Mesenteric fat pad (tissue), 1 donor: ENCODE measurements at places on chromosomes 13 and 19.

DNA sequence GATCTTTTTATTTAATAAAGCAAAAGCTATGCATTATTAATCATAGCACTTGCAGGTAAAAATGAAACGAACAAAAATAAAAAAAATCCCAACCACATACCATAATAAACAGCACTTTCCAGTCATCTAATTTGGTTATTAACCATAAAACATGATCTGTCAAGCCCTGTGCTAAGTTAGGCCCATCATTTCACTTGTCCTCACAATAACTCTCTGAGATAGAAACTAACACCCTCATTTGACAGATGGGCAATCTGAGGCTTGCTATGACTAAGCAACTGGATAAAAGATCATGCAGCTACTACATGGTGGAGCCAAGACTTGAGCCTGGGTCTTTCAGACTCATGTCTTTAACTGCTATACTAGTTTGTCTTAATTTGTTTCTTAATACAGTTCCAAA lies 21.8 kb downstream of the PROSER1 start:
- no peak for DNase-seq

DNA sequence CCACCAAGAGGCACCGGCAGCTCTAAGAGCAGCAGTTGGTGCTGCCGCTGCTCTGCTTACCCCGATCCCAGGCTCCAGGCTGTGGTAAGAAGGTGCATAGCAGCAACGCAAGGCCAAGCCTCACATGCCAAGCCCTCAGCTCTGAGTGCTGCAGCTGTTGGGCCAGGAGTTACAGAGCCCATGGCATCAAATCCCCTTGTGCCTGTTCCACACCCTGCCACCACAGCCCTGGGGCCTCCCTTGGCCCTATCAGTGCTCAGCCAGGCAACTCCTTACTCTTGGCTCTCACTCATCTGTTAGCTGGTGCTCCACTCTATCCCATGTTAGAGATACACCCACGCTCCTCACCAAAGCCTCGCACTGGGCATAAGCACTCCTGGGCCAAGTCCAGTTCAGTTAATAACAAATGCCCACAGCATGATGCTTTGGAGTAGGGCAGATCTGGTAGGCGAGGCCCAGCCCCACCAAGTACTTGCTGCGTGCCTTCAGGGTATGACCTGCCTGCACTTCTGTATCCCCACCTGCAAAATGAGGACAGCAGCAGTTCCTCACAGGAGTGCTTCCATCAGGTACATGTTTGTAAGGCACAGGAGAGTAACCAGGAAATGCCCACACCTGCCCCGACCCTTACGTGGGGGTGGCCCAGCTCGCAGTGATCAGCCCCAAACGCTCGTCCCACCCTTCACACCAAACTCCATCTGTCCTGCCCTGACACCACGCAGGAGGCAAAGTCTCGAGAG lies 16.2 kb downstream of the AKAP8L start:
- DNase-seq, result peak; percentile 80

GRCh38 chr19:52237771-52238400 lies 31.5 kb upstream of the ZNF766 start:
- DNase-seq, result no peak

DNA sequence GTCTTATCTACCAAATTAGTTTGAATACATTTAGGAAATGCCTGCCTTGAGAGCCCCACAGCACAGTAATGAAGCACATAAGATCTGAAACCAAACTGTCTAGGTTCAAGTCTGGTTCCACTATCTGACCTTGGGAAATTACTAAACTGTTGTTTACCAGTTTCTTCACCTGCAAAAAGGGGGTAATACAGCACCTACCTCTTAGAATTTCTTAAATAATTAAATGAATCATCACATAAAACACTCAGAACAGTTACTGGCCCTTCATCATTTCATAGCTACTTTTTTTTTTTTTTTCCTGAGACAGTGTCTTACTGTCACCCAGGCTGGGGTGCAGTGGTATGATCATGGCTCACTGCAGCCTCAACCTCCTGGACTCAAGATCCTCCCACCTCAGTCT lies 59.6 kb downstream of the USP12 start:
- DNase-seq, result no peak

GRCh38 chr19:41344162-41344561 lies 9.6 kb downstream of the TGFB1 start:
- no peak for DNase-seq

GRCh38 chr13:42477596-42478190 lies 96.3 kb upstream of the TNFSF11 start:
- DNase-seq, result no peak

GRCh38 chr13:98979012-98979660 lies 1.3 kb upstream of the DOCK9 start:
- DNase-seq, result no peak

GRCh38 chr13:113864273-113864890 lies 506 bp upstream of the GAS6 start:
- peak; percentile 60 for DNase-seq

GRCh38 chr19:15684828-15685227 lies 11.9 kb downstream of the CYP4F12 start:
- DNase-seq, result no peak

- DNase-seq, result no peak
Measured at GRCh38 chr13:66237411-66238062, 992.6 kb downstream of the PCDH9 start.

DNA sequence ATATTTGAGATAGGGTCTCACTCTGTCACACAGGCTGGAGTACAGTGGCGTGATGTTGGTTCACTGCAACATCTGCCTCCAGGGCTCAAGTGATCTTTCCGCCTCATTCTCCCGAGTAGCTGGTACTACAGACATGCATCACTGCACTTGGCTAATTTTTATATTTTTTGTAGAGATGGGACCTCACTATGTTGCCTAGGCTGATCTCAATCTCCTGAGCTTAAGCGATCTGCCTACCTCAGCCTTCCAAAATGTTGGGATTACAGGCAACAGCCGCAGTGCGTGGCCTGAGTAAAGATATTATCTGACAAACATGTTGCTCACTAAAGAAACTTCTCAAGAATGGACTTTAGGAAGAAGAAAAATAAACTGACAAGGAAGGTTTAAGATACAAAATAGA lies 125.4 kb upstream of the ABCC4 start:
- no peak for DNase-seq

DNA sequence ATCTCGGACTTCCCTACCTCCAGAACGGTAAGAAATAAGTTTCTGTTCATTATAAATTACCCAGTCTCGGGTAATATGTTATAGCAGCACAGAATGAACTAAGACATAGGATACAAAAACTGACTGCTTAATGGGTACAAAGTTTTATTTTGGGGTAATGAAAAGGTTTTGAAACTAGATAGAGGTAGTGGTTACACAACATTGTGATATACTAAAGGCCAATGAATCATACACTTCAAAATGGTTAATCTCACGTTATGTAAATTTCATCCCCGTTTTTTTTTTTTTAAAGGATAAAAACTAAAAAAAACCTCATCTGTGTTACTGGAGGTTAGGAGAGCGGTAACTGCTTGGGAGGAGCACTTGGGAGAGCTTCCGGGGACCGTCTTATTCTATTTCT lies 23.5 kb downstream of the AKT2 start:
- no peak for DNase-seq
